ENCODE measurements at places on chromosomes 4 and X. TPM values are rescaled to one million over a fixed set of nuclear protein-coding genes. Genes with fewer than 3 reads are reported as not detected.

DNA sequence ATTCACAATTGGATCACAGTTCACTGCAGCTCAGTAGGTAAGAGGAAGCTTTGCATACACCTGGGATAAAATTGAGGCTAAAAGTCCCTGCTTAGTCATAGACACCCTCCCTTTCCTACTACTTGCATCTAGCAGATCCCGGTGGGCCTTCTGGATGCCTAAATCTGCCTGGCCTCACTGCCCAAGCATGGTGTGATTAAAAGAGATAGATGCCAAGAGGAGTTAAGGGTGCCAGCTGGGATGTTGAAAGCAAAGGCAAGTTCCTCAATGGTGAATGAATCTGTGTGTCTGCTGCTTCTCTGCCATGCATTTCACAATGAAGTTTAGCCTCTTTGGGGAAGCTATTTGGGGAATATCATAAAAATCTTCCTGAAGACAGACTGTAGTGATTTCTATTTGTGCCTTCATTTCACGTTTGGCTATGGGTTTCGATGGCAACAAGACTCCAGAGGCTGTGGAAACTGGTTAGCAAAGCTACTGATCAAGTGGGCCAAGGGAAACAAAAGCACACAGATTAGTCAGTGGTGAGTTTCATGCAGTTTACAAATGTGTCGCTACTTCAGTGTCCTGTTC lies 534.0 kb downstream of the ANKRD50 start:
- no peak overlapping the region for H3K27ac ChIP-seq
- no peak overlapping the region for H3K4me3 ChIP-seq
- DNase-seq = no peak

GRCh38 chr4:93016350-93016749 lies 712.6 kb downstream of the GRID2 start:
- no peak overlapping the region for H3K4me3 ChIP-seq
- no peak for DNase-seq
- H3K4me1 ChIP-seq = no peaks in the 10 kb centered on the region
- no peaks in the 10 kb centered on the region for H3K27me3 ChIP-seq
- no peak overlapping the region for H3K27ac ChIP-seq

- no peaks in the 10 kb centered on the region for H3K36me3 ChIP-seq
- no peak for DNase-seq
- no peak overlapping the region for H3K4me3 ChIP-seq
- peaks cover 16% of the 10 kb centered on the region for H3K4me1 ChIP-seq
These were observed 195.7 kb downstream of the GASK1B start for GRCh38 chr4:157977086-157977485.

DNA sequence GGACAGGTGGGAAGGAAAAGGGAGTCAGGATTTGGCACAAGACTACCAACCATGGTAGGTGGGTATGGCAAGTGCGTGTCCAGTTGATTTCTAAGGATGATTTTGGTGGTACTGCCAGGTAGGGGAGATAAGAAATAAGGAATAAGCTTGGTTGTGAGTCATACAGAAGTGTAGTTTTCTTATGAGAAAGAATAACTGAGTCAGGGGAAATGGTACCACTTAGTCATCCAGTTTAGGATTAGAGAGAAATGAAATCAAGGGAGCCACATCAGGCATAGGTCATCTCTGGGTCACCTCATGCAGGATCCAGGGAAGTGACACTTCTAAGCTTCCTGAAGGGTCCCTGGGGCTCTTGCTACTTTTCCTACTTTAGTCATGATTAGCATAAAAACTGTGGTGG lies 107.1 kb upstream of the C1GALT1C1 start:
- no peaks in the 10 kb centered on the region for H3K4me1 ChIP-seq
- H3K36me3 ChIP-seq = no peaks in the 10 kb centered on the region
- H3K27ac ChIP-seq = no peak overlapping the region
- H3K27me3 ChIP-seq = no peaks in the 10 kb centered on the region
- H3K4me3 ChIP-seq = no peak overlapping the region
- no peak for DNase-seq

- no peak overlapping the region for H3K27ac ChIP-seq
- no peaks in the 10 kb centered on the region for H3K27me3 ChIP-seq
- no peaks in the 10 kb centered on the region for H3K36me3 ChIP-seq
- H3K4me1 ChIP-seq = no peaks in the 10 kb centered on the region
These were observed 454.7 kb downstream of the IL15 start for GRCh38 chr4:142091085-142091513.

GRCh38 chr4:85738721-85739120 lies 263.8 kb downstream of the ARHGAP24 start:
- H3K4me1 ChIP-seq = peaks cover 22% of the 10 kb centered on the region
- H3K4me3 ChIP-seq = no peak overlapping the region
- no peaks in the 10 kb centered on the region for H3K36me3 ChIP-seq
- DNase-seq = no peak
- H3K27me3 ChIP-seq = no peaks in the 10 kb centered on the region

- DNase-seq = no peak
- H3K27me3 ChIP-seq = no peaks in the 10 kb centered on the region
- H3K27ac ChIP-seq = no peak overlapping the region
- H3K4me1 ChIP-seq = no peaks in the 10 kb centered on the region
- H3K36me3 ChIP-seq = no peaks in the 10 kb centered on the region
These were observed 294.6 kb upstream of the NRK start for GRCh38 chrX:105527759-105528158.

- no peak overlapping the region for H3K27ac ChIP-seq
- no peaks in the 10 kb centered on the region for H3K36me3 ChIP-seq
- H3K4me1 ChIP-seq = peaks cover 8% of the 10 kb centered on the region
- H3K4me3 ChIP-seq = no peak overlapping the region
- DNase-seq = no peak
These were observed 173.9 kb upstream of the PGRMC2 start for GRCh38 chr4:128461291-128462102.

DNA sequence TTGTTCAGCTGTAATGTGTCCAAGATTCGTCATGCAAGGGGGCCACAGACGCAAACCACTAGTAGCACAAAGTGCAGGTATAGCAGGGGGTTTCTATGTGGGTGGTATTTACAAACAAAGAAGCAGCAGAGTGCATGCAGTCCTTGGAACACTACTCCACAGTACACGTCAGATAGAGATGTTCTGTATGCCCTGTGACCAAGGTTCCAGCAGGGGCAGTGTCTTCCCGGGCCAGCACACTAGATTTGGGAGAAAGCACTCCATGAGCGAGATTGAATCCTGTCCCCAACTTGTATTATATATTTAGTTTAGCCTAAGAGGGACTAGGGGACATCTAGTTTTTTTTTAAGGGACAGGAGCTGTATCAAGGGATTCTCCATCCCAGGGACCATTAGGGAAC lies 54.4 kb upstream of the ESX1 start:
- DNase-seq = no peak
- H3K4me1 ChIP-seq = peaks cover 15% of the 10 kb centered on the region
- H3K4me3 ChIP-seq = no peak overlapping the region
- H3K27me3 ChIP-seq = no peaks in the 10 kb centered on the region

GRCh38 chrX:126985027-126985426 lies 165.5 kb downstream of the PRR32 start:
- H3K27ac ChIP-seq = no peak overlapping the region
- H3K36me3 ChIP-seq = no peaks in the 10 kb centered on the region
- no peaks in the 10 kb centered on the region for H3K4me1 ChIP-seq
- DNase-seq = no peak
- no peaks in the 10 kb centered on the region for H3K27me3 ChIP-seq

- H3K36me3 ChIP-seq = no peaks in the 10 kb centered on the region
- no peak for DNase-seq
- no peaks in the 10 kb centered on the region for H3K27me3 ChIP-seq
- H3K4me1 ChIP-seq = peaks cover 31% of the 10 kb centered on the region
- H3K4me3 ChIP-seq = no peak overlapping the region
- no peak overlapping the region for H3K27ac ChIP-seq
These were observed 9.6 kb upstream of the CHRNA9 start for GRCh38 chr4:40325406-40326019.

DNA sequence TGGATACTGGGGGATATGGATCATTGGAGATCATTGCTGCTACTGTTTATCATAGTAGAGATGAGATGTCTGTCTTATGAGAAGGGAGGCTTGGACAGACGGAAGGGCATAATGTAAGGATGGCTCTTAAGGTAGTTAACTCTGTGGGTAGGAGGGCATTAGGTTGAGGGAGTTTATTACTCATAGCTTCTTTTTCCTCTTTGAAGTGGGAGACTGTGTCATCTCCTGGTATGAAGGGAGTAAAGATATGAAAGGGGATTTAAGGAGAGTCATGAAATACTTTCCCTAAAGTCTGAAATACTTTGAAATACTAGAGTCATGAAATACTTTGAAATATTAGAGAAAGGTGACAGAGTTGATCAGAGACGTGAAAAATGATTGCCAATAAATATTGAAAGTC lies 255.5 kb upstream of the PITX2 start:
- H3K27ac ChIP-seq = no peak overlapping the region
- DNase-seq = no peak
- H3K4me3 ChIP-seq = no peak overlapping the region

- peak; percentile 72 for DNase-seq
- H3K4me1 ChIP-seq = peaks cover 4% of the 10 kb centered on the region
- H3K27me3 ChIP-seq = peaks cover 4% of the 10 kb centered on the region
- peak overlapping the region; percentile 85 for H3K4me3 ChIP-seq
- no peak overlapping the region for H3K27ac ChIP-seq
- H3K36me3 ChIP-seq = peaks cover 3% of the 10 kb centered on the region
These were observed 577 bp upstream of the GLRA2 start for GRCh38 chrX:14528629-14529289.

- H3K27ac ChIP-seq = peak overlapping the region; percentile 79
- no peaks in the 10 kb centered on the region for H3K27me3 ChIP-seq
- no peak overlapping the region for H3K4me3 ChIP-seq
- peaks cover 48% of the 10 kb centered on the region for H3K36me3 ChIP-seq
These were observed 208.6 kb upstream of the SFRP2 start for GRCh38 chr4:153997516-153997915.

DNA sequence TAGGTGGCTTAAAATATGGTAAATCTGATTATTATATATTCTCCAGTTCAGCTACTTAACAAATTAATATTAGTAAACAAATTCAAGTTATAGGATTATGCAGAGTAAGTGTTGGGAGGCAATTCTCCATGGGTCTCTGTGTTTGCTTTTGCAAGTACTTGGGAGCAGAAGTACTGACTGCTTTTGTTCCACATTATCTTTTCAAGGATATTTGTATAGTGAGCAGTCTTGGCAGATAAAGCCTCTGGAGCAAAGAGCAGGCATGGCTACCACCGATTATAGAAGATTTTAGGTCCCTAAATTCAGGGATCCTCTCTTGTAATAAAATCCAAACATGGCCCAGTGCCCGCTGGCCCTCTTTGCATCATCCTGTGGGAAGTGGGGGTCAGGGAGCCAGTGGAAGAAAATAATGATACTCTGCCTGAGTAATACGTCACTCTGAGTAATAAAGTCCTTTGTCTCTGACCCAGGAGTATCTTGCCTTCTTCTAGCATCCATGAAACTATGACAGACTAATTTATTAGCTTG lies 23.2 kb downstream of the NDNF start:
- no peak for DNase-seq
- H3K27ac ChIP-seq = no peak overlapping the region
- H3K36me3 ChIP-seq = peaks cover 2% of the 10 kb centered on the region
- H3K4me3 ChIP-seq = no peak overlapping the region
- H3K27me3 ChIP-seq = no peaks in the 10 kb centered on the region
- H3K4me1 ChIP-seq = no peaks in the 10 kb centered on the region

DNA sequence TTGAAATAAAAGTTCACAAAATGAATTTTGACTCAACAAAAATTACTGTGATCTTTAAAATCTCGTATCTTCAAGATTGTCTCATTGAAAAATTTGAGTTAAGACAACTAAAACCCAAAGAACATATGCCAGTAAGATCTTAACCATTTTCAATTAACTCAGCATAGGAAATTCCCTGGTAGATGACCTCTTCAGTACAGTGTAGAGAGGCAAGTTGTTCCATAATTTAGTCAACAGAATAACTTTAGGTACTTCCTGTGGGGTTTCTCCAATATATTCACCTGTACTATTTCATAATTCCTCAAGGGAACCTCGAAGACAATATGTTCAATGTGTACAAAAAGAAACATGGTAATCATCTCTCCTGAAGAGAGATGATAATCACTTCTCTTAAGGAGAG lies 145.3 kb downstream of the COL25A1 start:
- H3K27me3 ChIP-seq = peaks cover 2% of the 10 kb centered on the region
- H3K27ac ChIP-seq = no peak overlapping the region
- no peaks in the 10 kb centered on the region for H3K36me3 ChIP-seq
- peaks cover 69% of the 10 kb centered on the region for H3K4me1 ChIP-seq

- H3K27ac ChIP-seq = no peak overlapping the region
- H3K27me3 ChIP-seq = no peaks in the 10 kb centered on the region
- H3K36me3 ChIP-seq = no peaks in the 10 kb centered on the region
- peak; percentile 12 for DNase-seq
- no peaks in the 10 kb centered on the region for H3K4me1 ChIP-seq
These were observed 1000.7 kb downstream of the STIM2 start for GRCh38 chr4:27861381-27861787.

GRCh38 chr4:2871466-2871865 lies 27.8 kb downstream of the ADD1 start:
- H3K4me1 ChIP-seq = peaks cover 68% of the 10 kb centered on the region
- no peak for DNase-seq
- H3K27me3 ChIP-seq = no peaks in the 10 kb centered on the region
- no peak overlapping the region for H3K27ac ChIP-seq

DNA sequence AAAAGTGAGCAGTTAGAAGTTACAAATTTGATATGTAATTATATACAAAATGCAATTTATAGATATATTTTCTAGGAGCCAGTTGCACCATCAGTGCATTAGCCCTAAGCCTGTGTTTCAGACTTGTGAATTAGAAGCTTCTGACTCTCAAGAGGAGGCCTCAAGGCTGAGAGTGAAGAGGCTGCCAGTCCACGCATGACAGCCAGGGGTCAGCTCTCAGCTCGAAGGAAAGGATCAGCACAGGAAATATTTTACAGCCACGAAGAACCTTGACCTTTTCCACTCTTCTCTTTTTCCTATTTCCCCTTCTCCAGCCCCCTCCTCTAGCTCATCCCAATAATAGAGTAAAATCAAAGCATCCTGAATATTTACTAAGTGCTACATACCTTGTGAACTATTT lies 642.4 kb downstream of the TRIML1 start:
- peak; percentile 4 for DNase-seq
- H3K27ac ChIP-seq = no peak overlapping the region
- H3K4me1 ChIP-seq = peaks cover 15% of the 10 kb centered on the region
- no peak overlapping the region for H3K4me3 ChIP-seq
- H3K36me3 ChIP-seq = no peaks in the 10 kb centered on the region

- no peaks in the 10 kb centered on the region for H3K27me3 ChIP-seq
- DNase-seq = no peak
- peaks cover 5% of the 10 kb centered on the region for H3K4me1 ChIP-seq
These were observed 26.2 kb downstream of the PRSS12 start for GRCh38 chr4:118326585-118326984.

TAB3 gene
- 13.2 TPM for total RNA-seq

FAT4 gene
- 26.6 TPM for total RNA-seq

EPGN gene
- total RNA-seq = 0.63 TPM

P2RY8 gene
- not detected for total RNA-seq

FGF2 gene
- 14.6 TPM for total RNA-seq

LEF1 gene
- 62.1 TPM for total RNA-seq

AR gene
- 7.9 TPM for total RNA-seq

LANCL3 gene
- 0.05 TPM for total RNA-seq

HTR2C gene
- total RNA-seq = 0.07 TPM

Measured in neural crest cell (in vitro differentiated cells).